ENCODE measurements at places on chromosomes 3 and 15.

- no peak for DNase-seq
Observed at GRCh38 chr15:56760186-56760585, 26.9 kb upstream of the ZNF280D start.

DNA sequence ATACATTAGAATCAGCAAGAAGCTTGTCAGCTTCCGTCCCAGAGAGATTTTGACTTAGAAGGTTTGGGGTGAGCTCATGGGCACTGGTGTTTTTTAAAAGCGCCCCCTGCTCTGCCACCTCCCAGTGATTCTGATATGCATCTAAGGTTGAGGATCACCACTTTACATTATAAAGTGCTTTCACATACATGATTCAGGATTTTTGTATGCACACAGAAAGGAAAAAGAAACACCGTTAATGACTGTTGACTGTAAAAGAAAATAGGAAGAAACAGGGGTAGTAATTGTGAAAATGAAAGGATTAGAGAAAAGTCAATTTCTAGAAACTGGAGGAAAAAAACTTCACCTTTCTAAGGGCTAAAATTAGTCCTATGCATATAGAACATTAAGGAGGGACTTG is 104.9 kb upstream of the ZBED2 start:
- DNase-seq: no peak

GRCh38 chr3:133329626-133330025 is 70.2 kb upstream of the BFSP2 start:
- DNase-seq: no peak

- DNase-seq: no peak
Observed at GRCh38 chr3:7393944-7394605, 533.2 kb downstream of the GRM7 start.

DNA sequence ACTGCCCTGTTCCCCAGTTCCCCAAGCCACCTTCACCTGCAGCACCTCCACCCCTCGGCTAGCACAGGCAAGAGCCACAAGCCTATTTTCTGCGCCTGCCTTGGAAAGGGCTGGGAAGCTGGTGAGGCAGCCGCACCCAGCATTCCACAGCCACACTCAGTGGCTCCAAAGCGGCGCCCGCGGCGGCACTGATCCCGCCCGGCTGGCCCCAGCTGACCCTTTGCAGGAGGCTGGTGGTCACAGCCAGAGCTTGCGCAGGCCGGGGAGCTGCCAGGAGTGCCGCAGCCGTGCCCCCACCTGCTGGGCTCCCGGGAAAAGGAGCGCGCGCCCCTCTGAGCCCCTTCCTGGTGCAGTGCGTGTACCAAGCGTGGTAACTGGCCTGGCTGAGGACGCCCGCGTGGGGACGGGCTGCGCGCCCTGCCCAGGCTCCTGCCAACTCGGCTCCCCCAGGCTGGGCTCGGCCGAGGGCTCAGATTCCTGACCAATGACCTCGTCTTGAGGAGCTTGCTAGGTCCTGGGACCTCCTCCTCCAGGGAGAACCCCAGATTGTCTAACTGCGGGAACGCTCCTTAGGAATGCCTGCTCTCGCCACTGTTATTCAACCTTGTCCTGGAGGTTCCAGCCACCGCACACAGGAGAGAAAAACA is 13.3 kb downstream of the GRAMD2A start:
- peak; percentile 53 for DNase-seq

DNA sequence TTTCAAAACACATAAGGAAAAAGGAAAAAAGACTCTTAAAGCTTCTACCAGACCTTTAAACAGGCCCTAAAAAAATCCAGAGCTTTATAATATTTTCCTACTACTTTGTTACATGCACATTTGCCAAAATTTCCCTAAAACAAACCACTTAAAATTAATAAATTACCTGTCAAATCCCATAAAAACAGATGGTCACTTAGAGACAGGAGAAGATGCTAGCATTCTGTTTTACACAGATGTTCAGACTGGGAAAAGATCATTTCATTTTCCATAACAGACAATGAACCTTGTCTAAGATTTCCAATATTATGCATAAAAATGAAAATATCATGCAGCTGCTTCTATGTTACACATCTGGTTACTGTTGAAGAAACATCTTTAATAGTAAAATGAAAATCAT is 66.6 kb downstream of the SUCLG2 start:
- no peak for DNase-seq

GRCh38 chr3:29850641-29851040 is 569.8 kb downstream of the RBMS3 start:
- no peak for DNase-seq

DNA sequence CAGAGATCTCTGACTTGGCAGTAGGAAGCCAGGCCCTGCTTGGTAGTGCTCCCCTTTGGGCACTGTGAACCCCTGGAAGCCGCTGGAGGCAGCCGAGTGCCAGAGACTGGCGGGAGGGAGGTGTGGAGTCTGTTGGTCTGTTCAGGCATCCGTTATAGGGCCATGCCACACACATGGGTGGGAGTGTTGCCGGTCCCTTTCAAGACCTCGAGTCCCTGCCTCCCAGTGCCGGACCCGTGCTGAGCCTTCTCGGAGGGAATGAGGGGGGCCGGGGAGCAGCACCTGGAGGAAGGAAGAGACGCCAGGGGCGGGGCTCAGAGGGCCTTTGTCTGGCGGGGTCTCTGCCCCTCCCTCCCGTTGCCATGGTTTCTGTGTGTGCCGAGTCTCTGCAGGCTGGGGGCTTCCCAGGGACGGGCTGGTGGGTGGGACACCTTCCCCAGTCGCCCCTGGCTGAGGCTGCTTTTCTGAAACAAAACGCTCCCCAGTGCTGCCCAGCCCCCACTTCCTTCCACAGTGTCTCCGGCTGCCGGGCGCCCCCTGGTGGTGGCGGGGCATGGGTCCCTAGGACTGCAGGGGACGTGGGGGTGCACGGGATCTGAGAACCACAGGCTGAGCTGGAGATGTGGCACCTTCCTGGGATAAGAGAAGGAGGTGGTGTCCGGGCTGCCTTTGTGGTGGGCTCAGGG is 10.0 kb downstream of the GNAI2 start:
- peak; percentile 95 for DNase-seq

DNA sequence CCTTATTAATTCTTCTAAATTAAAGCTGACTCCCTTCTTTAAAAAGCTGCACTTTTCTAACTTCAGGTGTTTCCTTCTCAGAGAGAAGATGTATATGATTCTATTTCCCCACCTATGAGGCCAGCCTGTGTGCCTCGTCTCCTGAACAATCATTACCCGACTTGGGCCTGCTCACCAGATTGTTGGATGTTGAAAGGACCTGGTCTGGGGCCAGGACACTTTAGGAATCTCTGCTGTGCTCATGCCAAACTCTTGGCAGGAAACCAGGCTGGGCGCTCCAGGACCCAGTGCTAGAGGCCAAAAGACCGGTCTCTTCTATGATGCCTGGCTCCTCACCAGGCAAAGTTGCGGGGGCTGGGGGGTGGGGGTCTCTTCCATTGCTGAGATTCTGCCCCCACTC is 16.9 kb upstream of the LRRC31 start:
- DNase-seq: peak; percentile 82

- DNase-seq: no peak
Observed at GRCh38 chr15:38667890-38668850, 103.6 kb upstream of the RASGRP1 start.

DNA sequence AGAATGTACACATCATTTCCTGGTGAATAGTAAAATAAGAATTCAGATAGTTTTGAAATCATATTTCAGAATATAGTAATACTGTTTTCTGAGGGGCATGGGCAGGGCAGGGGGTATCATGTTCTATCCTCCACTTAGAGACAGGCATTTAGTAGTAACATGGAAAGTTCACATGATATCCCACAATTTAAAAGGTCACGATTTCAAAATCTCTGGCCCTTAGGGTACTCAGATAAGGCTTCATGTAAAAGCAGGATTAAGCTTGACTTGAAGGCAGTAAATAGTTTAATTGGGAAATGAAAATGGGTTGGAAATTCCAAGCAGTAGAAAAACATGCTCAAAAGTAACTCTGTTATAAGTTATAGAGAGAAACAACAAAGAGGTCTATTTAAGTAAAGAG is 353.2 kb upstream of the AGTR1 start:
- DNase-seq: no peak

GRCh38 chr15:77992356-77993222 is 84.9 kb downstream of the TBC1D2B start:
- DNase-seq: peak; percentile 46

DNA sequence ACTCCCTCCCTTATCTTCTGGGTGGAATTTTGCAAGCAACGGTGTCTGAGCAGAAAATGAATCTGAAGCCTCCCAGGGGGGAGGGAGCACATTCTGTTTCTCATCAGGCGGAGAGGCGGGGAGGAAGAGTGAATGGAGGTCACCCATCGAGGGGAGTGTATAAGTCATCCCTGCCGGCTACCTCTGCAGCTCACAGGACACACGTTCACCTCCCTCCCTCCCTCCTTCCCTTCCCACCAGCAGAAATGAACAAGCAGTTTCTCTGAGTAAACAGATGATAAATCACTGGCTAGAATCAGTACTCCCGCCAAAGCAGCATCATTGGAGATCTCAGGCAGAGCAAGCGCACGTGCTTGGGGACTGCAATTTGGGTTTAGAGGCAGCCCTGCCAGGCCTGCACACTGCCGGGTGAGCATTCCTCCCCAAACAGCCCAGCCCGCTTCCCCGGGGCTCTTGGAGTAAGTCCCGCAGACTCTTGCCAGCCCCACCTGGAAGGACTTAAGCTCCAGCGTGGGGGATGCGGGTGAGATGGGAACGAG is 38.3 kb downstream of the CPN2 start:
- peak; percentile 63 for DNase-seq

DNA sequence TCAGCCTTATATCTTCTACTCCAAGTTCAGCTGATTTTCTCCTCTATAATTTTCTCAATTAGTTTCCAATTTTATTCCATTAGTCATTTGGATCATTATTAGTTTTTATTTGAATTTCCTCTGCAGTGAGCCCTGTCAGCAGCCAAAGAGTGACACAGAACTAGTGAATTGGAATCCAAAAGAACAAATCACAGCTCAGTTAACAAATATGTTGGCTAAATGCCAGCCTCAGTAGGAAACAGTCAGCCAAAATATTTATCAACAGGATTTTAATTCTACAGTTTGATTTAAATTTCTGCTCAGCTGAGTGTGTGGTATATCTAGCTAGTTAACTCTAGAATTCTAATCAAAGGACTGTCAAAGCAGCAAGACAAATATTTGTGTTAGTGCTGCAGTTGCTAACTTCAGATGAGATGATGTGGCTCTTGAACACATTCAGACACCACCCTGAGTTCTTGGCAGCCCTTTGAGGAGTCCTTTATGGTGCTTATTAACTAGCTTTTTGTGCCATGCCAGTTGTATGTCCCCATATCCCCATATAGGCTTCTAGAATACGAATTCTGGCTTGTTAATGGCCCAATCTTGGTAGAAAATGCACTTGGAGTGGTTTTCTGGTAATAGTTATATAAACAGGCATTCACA is 194.5 kb downstream of the CPNE4 start:
- DNase-seq: no peak

GRCh38 chr3:196003611-196004010 is 78.3 kb downstream of the TFRC start:
- no peak for DNase-seq

DNA sequence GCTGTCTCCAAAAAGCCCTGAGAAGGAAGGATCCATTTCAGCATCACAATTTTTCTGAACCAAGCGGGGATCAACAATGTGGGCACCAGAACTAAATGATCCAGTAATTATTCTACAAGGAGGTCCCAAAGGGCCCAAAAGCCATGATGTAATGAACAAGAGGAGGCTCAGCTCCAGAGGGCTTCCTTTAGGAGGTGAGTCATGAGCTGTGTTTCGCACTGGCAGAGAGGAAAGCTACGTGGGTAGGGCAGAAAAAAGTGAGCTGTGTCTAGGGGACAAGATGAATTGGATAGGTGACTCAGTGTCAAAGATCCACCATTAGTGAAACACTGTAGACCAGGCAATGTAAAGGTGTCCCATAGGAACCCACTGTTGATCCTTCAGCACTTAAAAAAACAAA is 113.4 kb downstream of the RORA start:
- DNase-seq: no peak

DNA sequence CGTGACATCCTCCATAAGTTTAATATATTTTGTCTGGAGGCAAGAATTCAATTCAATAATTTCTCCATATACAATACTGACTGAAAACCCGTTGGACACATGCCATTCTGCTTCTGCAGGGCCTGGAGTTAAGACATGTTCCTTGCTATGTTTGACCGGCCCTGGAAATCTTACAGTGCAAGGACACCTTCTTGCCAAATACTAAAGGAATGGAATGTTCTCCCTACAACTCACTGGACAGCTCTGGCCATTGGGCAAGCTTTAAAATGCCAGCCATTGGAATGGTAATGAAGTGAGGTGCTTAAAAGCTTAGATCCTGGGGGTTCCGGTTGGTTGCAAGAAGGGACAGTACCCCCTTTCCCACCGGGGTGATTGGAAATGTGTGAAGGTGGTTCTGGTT is 329.8 kb upstream of the PROK2 start:
- DNase-seq: no peak

DNA sequence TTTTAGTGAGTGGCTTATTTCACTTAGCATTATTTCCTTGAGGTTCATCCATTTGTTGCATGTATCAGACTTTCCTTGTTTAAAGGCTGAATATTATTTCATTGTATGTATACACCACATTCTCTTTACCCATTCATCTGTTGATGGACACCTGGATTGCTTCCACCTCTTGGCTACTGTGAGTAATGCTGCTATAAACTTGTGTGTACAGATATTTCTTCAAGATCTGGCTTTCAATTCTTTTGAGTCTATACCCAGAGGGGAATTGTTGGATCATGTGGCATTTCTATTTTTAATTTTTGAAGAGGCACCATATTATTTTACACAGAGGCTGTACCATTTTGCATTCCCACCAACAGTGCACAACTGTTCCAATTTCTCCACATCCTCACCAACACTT is 313.5 kb downstream of the RPLP1 start:
- DNase-seq: no peak

DNA sequence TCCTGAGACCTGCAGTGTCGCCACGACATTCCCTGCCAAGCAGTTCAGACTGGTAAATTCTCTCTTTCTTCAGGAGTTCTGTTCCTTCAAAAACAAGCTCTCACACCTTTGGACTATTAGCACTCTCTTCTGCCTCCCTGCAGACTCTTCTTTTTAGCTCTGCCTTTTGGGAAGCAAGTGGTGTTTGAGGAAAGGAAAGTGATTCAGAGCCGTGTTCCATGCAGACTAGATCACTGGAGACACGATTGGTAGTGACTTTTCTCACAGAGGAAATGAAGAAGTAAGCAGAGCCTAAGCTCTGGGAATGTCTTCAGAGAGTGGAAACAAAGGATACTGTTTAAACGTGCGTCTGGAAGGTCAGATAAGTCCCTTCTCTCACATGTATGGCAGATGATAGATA is 270.6 kb upstream of the TPRG1 start:
- no peak for DNase-seq

GRCh38 chr3:58776231-58776630 is 109.7 kb upstream of the FAM3D start:
- no peak for DNase-seq

- no peak for DNase-seq
Observed at GRCh38 chr3:9765865-9766264, 3.9 kb downstream of the CAMK1 start.

DNA sequence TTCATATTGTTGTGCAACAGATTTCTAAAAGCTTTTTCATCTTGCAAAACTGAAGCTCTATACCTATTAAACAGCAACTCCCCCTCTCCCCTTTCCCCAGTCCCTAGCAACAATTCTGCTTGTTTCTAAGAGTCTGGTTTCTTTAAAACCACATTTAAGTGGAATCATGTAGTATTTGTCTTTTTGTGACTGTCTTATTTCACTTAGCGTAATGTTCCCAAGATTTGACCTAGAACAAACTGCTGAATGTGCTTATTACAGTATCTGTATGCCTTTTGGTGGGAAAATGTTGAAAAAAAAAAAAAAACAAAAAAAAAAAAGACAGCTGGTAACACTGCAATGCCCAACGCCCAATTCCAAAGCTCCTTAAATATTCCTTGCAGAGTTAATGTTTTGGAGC is 19.5 kb upstream of the SPESP1 start:
- no peak for DNase-seq

- DNase-seq: no peak
Observed at GRCh38 chr15:33553157-33553556, 242.4 kb downstream of the RYR3 start.
